ENCODE measurements at places on chromosomes 7 and 10.

DNA sequence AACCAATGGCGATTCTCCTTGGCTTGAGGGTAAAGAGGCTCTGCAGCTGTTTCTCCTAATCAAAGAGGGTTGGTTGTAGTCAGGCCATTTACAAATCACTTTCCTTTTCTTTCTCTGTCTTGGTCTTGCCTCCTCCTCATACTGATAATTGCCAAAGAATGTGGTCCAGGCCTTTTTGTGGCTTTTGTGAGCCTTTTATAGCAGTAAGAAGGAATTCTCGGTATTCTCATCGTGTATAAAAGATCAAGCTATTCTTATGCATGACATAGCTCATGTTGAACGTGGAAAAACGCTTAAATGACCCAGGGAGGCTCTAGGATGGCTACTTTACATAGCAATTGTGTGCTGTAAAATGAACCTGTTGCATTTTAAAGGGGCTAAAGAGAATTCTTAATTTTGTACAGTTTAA lies 62.6 kb downstream of the RBM20 start:
- DNase-seq = peak; percentile 73

GRCh38 chr10:689452-690371 lies at the start of gene DIP2C:
TSS of gene DIP2C (minus strand) at chr10:689668. CDS start at chr10:689578, 90 bp downstream.
- DNase-seq = peak; percentile 89

DNA sequence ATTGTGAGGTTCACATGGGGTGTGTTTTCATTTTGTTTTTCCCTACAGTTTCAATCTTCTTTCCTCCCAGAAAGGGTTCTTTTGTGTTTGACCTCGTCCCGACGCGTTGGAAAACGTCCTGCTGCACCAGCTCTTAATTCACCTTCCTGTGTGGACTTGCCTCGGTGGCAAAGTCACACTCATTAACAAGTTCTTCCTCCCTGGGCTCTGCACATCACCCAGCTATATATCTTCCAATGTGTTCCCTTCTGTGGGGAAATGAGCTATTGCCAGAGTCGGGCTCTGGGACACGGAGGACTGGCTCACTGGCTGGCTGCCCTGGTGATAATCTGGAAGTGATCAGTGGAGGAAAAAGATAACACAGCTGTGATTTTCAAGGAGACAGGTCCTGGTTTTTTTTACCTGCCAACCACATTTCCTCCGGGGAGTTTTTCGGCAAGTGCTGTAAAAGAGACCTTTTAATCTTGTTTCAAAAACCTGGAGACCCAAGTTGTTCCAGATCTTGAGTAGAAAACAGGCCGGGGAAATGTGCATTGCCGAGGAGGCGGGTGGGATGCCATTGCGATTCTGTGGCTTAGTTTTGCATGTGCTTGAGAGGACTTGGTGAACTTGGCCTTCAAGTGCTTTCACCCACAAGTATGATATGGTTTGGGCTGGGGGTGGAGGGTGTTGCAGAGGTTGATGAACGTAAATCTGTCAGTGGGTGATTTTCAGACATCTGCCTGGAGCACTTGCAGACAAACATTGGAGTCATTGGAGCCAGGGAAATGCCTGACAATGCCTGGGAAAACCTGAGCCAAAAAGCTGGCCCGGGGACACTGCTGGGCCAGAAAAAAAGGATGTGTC lies 96.5 kb upstream of the CREB5 start:
- peak; percentile 50 for DNase-seq

DNA sequence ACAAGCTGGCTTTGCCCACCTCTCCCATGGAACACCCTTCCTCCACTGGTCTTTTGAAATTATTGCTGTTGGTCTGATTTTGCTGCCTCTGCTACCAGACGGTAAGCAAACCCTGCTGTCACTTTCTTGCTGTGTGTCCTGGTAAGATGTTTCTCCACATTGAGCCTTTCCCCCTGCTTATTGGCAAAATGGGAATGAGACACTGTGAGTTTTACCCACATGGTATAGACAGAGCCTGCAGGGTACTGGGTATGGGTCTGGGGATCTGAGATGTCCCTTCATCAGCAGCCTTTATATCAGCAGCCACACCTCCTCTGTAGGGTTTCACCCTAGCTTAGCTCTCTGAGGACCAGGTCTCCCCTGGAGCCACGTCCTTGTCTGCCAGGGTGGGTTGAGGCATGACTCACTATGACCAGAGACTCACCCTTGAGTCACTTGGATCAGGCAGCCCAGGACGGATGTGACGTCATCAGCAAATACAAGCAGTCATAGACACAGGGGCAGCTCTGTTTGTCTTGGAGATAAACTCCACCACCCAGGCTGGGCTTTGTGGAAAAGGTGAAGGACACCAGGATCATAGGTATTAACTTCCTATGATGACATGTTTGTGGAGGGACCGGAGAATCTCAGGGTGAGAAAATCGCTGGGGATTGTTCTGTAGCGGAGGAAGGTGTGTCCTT lies 17.9 kb upstream of the BAIAP2L1 start:
- peak; percentile 97 for DNase-seq

DNA sequence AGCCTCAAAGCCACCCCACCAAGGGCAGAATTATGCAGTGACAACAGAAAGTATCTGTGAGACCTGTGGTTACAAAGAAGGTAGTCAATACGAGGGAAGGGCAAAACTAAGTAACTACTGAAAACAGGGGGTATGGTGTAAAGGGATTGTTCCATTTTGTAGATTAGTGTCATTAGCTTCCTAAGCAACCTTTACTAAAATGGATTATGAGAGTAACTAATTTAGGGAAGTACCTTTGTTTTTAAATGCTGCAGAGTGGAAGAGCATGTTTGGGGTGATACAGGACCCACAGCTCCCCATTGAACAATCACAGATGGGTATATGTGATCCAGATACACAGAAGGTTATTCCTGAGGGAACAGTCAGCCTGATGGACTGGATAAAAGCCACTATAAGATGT lies 51.3 kb upstream of the TAC1 start:
- DNase-seq = no peak

- peak; percentile 18 for DNase-seq
Measured at GRCh38 chr10:69090685-69091084, 2.8 kb downstream of the SRGN start.

DNA sequence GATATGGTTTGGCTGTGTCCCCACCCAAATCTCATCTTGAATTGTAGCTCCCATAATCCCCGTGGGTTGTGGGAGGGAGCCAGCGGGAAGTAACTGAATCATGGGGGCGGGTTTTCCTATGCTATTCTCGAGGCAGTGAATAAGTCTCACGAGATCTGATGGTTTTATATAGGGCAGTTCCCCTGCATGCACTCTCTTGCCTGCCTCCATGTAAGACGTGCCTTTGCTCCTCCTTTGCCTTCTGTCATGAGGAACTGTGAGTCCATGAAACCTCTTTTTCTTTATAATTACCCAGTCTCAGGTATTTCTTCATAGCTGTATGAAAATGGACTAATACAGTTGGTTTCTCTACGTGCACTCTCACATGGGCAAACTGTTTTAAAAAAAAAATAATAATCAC lies 207.7 kb downstream of the SLC25A13 start:
- no peak for DNase-seq

GRCh38 chr10:7275761-7276440 lies 134.9 kb downstream of the SFMBT2 start:
- no peak for DNase-seq

GRCh38 chr7:1974290-1975101 lies 258.2 kb downstream of the MAD1L1 start:
- no peak for DNase-seq

- no peak for DNase-seq
Measured at GRCh38 chr7:144454256-144455039, 51.0 kb upstream of the NOBOX start.

DNA sequence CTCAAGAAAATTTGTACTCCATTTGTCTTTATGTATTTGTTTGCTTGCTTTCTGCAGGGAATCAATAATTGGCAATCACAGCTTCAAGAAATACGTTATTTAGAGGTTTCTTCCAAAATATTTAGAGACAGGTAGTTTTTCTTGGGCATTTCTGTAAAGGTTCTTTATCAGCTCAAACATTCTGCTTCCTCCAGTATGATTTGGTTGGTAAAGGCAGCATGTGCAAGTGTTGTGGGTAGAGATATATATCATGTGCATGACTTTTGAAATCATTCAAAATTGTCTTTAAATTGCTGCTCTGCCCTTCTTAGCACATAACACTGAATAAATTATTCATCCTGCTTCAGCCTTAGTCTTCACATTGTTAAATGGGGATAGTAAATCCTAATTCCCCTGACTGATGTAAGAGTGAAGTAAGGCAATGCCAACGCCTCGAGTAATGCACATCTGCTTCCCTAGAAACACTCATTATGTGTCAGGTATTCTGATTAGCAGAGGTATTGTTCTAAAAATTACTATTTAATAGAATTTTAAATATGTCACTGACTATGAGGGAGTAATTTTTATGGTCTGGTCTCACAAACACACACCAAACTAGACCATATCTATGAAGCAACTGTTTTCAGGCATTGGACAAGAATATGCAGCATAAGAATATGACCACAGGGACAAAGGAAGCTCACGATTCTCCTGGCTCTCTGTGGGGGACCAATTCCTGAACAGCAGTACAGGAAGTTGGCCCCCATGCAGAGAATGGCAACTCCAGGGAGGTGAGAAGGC lies 77.3 kb upstream of the AKR1E2 start:
- DNase-seq = no peak

DNA sequence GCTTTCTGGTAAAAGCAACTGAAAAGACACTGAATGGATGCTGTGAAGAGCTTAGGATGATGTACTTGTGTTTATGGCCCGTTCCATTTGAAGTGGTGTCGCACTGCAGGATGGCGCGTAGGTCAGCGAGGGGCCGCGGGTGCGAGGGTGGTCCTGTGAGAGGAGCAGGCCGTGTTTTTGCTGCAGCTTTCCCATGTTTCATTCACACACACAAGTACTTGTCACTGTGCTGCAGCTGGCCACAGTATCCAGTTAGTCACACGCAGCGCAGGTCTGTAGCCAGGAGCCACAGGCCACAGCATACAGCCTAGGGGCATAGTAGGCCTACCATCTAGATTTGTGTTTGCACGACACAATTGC lies 23.2 kb downstream of the WIPI2 start:
- DNase-seq = no peak

DNA sequence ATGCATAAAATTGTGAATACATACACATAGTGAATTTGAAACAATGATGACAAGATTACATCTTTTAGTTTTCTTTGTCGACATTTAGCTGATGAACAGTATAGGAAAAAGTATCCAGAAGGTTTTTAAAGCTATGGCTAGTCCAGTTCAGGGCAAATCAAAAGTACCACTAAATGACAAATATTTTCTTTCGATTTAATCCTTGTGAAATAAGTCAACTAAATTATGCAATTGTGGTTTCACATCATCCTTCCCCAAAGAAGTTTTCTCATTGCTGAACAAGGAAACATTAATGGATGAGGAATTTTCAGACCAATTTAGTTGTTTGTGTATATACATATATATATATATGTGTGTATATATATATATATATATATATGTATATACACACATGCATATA lies 774.0 kb downstream of the DNAJB9 start:
- no peak for DNase-seq

DNA sequence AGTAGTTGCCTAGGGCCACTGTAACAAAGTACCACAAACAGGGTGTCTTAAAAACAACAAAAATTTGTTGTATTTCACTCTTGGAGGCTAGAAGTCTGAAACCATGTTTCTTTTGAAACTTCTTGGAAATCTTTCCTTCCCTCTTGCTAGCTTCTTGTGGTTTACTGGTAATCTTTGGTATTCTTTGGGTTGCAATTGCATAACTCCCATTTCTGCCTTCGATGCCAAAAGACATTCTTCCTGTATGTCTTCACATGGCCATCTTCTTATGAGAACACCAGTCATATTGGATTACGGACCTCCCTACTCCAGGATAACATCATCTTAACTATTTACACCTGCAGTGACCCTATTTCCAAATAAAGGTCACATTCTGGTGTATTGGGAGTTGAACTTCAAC lies 357.4 kb downstream of the PPP1R3A start:
- DNase-seq = no peak

GRCh38 chr7:156778201-156778600 lies 114.8 kb downstream of the LMBR1 start:
- DNase-seq = peak; percentile 12

DNA sequence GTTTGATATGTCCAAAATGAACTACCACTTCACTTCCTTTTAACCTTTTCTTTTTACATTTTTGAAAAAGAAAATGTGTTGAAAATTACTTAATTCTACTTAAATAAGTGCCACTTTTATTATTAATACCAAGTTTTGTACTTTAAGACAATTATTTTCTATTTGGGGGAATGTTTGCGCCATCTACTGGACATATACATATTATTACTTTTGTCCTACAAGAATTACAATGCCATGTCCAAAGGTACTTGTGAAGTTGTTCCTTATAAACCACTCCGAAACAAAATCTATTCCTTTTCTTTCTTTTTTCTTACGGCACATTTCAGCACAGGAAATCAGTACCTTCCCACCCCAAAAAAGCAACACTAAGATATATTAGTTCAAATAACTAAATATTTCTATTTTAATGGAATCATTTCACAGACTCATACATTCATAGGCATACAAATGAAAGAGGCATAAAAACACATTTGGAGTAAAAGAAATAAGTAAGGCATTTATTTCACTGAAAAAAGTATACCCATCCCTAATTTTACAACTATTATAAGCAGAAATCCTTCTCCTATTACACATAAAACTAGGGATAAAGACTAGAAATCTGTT lies 169.9 kb downstream of the RNF133 start:
- peak; percentile 2 for DNase-seq

- no peak for DNase-seq
Measured at GRCh38 chr7:47303695-47304453, 278.0 kb downstream of the TNS3 start.

All from foreskin fibroblast (primary cell).